ENCODE measurements at places on chromosomes 12 and 14.

DNA sequence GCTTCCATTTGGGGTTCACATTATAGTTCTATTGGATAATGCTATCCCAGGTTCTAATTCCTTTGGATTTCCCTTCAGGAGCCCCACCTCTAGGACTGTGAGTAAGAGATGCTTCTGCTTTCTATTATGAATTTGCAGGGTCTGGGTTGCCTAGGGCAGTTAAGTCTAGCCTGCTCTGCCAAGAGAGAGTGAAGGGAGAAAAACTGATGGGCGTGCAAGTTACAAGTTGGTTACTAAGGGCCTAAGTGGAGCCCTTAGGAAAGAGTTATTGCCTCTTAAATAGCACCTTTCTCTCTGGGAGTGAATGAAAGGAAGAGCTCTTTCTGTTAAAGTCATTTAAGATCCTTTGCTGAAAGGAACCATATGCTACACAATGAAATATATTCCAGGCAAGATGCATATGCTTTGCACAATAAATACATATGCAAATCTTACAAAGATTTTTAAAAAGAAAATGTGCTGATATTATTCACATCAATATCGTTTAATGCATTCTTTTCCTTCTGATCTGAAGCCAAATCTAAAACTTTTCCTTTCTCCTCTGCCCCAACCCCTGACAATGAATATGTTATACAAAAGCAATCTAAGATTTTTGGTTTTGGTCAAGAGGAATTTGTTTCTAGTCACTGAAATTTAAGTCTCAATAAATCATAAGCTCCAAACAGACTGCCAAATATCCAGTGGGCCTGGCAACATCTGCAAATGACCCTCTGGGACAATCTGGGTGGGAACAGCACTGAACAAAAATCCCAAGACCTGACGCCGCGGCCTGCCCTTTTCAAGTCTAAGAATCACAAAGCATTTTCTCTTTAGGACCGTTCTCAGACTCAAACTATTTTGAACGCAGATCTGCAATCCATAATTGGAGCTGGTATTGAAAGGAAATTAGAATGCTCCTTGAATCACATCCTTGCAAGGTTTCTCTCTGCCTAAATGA lies 586.7 kb downstream of the ETNK1 start:
- no peak for DNase-seq

- DNase-seq: no peak
Observed at GRCh38 chr12:103571286-103571685, 15.8 kb upstream of the STAB2 start.

GRCh38 chr12:132490422-132491137 lies 629 bp downstream of the FBRSL1 start:
- DNase-seq: no peak

- DNase-seq: no peak
Observed at GRCh38 chr12:94267921-94268471, 119.6 kb downstream of the PLXNC1 start.

GRCh38 chr14:36258241-36258640 lies 62.2 kb downstream of the MBIP start:
- DNase-seq: no peak

- no peak for DNase-seq
Observed at GRCh38 chr12:92076101-92076500, 69.5 kb downstream of the BTG1 start.

- no peak for DNase-seq
Observed at GRCh38 chr12:105850103-105850968, 288.4 kb downstream of the NUAK1 start.

GRCh38 chr12:26245175-26245942 lies 50.0 kb downstream of the SSPN start:
- DNase-seq: no peak

DNA sequence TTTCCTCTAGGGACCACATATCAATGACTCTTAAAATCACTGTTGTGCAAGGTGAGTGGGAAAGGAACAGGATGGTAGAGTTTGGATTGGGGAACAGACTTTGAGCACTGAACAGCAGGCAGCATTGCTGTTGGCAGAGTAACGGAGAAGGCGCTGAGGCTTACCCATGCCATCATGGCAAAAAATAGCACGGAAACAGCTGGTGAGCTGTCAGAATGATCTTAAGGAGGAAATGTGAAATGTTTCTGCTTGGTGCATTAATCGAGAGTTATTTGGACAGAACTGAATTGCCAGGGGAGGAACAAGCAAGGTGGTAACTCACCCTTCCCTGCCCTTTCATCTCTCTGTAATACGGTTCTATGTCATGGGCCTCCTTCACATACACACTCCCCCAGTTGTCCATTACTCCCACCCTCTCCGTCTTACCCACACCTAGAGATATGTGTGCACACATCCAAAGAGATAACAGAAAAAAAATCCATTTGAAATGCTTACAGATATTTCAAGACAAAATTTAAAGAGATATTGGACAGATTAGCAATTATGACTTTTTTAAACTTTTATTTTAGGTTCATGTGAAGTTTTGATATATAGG lies 572.5 kb downstream of the DIO2 start:
- DNase-seq: no peak

GRCh38 chr14:74346341-74346740 lies 1.9 kb upstream of the VRTN start:
- DNase-seq: no peak

DNA sequence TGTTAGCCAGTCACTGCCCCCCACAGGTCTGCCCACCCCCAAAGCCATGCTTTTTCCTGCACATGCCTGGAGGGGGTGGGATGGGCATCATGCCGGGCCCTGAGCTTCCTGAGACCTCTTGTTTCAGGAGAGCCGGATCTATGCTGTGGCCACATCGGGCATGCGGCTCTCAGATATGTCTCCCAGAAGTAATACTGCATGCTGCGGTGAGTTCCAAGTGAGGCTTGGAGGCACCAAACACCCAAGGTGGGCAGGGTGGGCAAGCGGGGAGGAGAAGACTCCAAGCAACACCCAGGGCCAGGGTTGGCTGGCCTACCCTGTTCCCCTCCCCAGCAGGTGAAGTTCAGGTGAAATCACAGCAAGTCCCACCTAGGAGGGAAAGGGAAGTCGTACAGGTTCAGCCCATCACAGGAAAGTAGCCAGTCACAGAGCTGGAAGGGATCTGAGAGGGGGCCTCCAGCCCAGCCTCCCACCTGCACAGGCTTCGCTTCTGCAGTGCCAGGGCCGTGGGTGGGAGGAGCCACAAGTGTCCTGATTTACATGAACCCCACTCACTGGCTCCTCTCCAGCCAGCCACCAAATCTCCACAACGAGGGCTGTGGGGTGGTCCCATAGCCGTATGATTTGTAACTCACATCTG lies 30.9 kb downstream of the PIGH start:
- no peak for DNase-seq

- peak; percentile 25 for DNase-seq
Observed at GRCh38 chr14:69818758-69819191, 21.7 kb upstream of the SLC10A1 start.

DNA sequence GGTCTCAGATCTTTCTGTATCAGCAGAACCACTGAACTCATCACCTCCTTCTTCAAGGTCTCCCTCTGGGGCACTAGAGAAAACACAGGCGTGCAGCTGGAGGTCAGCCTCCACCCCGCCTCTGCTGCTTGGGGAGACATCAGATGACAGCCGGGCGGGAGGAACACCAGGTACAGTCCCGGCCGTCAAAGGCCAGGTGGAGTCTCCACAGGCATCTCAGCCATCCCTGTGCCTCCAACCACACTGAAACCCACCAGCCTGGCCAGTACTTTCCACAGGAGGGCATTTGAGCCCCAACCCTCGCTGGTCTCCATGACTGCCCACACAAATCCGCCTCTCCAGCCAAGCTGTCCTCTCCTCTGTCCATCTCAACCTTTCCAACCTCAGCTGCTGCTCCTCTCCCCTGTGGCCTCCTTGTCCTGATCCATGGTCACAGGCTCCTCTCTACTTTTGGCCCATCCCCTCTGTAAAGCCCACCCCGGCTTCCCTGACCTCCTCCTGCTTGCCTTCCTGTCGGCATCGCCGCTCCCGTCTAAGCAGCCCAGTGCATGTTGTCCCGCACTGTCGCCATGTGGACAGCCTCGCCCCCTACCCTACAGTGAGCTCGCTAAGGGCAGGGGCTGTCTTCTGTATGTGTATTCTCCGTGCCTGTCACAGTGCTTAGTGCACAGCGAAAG lies 21.4 kb upstream of the FKBP4 start:
- DNase-seq: no peak

DNA sequence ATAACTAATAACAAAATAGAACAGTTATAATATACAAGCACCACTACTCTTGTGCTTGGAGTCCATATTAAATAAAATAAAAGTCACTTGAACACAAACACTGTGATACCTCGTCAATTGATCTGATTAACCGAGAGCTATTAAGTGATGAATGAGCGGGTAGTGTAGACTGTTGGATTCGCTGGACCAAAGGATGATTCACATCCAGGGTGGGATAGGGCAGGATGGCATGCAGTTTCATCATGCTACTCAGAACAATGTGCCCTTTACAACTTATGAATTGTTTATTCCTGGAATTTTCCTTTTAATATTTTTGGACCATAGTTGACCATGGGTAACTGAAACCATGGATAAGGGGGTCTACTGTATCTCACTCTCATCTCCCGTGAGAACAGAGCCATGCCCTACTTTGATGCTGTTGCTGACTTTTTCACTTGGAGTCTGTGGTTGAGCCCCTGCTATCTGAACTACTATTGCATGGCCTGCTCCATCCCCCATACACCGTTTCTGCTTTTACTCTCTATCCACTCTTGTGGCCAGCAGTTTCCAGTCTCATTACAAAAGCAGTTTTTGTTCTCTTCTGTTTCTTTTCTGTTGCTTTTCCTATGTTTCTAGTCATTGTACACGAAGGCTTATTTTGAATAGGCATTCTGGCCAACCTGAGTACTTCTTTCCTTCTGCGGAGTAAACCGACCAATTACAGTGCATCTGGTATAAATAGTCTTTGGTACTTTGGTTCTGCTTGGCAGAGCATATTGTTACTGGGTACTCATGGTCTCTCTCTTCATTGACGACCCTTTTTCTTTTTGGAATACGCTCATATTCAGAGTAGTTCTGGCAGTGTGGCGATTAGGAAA lies 12.2 kb downstream of the TMTC2 start:
- DNase-seq: no peak

DNA sequence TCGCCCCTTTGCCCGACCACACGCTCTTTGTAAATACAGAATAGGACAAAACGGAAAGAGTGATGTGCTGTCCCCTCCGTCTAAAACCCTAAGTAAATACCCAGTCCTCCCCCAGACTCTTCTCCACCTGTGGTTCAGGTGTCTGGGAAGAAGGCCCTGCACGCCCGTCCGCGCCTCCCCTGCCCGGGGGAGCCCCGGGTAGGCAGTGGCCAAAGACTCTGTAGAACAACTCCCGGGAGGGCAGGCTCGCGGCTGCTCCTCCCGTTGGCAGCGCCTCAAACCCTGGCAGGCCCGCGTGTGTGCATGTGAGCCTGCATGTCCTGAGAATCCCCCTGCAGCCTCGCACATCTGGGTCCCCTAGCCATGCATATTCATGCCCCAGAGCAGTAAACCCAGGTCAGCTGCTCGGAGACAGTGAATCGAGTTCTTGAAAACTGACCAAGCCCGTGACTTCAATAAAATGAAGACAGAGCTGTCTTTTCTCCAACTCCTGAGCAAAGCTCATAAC lies 165.8 kb downstream of the MON2 start:
- no peak for DNase-seq

GRCh38 chr14:72305561-72305960 lies 373.3 kb downstream of the RGS6 start:
- no peak for DNase-seq

Data from CD4-positive, alpha-beta T cell treated with Interferon gamma for 1 hour (primary cell).